ENCODE measurements at places on chromosomes 2 and 18.

- no peak for DNase-seq
Measured at GRCh38 chr2:234341306-234341985, 155.4 kb downstream of the ARL4C start.

GRCh38 chr2:72367530-72368225 lies 220.0 kb upstream of the CYP26B1 start:
- DNase-seq, result no peak

GRCh38 chr2:25374411-25374810 lies 32.7 kb upstream of the DNMT3A start:
- no peak for DNase-seq

- no peak for DNase-seq
Measured at GRCh38 chr2:65231892-65232477, 4.4 kb downstream of the ACTR2 start.

GRCh38 chr2:233091595-233092375 lies 31.6 kb downstream of the INPP5D start:
- DNase-seq, result no peak

GRCh38 chr2:95316466-95317122 lies 19.4 kb downstream of the KCNIP3 start:
- no peak for DNase-seq

DNA sequence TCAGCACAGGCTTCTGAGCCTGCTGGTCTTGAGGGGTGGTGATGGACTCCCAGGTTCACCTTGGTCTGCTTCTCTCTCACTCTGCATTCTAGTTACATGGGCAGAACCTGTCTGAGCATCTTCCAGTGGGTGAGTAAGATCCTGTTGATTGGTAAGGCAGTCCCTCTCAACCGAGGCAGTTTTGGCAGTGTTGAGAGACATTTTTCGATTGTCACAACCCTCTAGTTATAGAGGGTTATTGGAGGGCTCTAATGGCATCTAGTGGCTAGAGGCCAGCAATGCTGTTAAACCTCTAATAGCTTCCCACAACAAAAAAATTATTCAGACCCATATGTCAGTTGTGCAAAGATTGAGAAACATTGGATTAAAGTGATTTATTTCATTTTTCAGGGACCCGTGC lies 9.3 kb upstream of the MGAT5 start:
- DNase-seq, result no peak

- no peak for DNase-seq
Measured at GRCh38 chr2:179592167-179592936, 269.1 kb downstream of the ZNF385B start.

DNA sequence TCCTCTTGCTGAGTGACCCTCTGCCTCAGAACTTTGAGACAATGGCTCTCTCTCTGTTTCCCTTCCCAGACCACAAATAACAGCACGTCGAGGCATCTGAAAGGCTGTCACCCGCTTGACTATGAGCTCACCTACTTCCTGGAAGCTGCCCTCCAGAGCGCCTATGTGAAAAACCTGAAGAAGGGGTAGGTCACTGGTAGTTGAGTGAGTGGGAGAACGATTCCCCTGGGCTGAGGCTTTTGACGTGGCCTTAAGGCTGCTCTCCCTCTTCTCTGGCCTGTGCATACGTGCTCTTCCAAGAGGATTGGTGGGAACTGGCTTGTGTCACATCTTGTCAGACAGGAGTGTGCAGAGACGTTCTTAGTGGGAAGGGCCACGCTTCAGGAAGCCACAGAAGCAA lies 63.1 kb upstream of the MCFD2 start:
- DNase-seq, result no peak

DNA sequence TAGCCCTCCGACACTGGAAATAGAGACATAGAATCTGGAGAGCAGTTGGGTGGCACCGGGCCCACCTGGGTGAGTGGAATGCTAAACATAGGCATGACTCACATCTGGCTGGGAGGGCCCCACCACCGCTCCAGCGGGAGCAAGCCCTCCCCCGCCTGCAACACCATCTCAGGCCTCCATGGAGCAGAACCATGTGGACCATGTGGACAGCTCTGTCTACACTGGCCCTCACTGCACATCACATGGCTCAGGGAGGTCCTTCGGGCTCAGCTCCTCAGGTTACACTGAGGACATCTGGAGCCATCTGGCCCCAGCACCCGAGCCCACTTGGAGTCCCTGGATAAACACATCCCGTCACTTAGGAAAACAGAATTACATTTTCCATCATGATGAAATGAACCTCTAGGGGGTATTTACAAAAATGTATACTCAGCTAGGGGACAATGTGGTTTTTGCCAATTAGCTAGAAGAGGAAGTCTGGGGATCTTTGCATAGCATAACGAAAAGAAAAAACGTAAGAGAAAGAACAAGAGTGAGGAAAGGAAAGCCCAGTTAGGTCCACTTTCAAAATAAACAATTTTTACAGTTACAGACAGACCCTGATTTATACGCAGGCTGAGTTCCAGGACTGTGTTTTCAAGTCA lies 30.7 kb upstream of the MLPH start:
- DNase-seq, result no peak

GRCh38 chr2:97868986-97869721 lies 126.6 kb downstream of the TMEM131 start:
- no peak for DNase-seq

DNA sequence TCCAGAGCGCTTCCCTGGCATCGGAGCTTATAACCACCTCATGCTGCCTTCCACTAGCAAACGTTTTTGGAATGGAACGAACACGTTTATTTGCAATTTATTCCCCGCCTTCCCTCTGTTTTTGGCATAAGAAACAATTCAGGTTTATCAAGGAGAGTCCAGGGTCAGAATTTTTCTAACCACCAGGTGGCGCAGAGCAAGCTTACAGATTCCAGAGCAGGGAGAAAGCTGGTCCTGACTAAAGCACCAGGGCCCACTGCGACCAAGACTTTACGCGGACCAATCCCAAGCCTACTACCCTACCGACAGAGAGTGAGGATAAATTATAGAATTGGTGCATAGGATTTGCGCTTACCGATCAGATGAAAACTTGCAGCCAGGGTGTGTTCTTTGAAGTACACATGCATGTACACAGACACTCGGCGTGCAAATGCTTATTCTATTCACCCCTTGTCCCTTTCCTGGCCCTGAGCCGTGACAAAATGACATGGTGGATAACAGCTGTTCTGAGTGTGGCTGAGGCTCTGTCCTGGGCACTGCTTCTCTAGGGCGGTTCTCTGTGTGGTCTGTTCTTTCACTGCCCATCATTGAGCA lies 34.7 kb downstream of the NAPG start:
- no peak for DNase-seq

GRCh38 chr18:22163416-22164161 lies 5.8 kb upstream of the GATA6 start:
- no peak for DNase-seq

DNA sequence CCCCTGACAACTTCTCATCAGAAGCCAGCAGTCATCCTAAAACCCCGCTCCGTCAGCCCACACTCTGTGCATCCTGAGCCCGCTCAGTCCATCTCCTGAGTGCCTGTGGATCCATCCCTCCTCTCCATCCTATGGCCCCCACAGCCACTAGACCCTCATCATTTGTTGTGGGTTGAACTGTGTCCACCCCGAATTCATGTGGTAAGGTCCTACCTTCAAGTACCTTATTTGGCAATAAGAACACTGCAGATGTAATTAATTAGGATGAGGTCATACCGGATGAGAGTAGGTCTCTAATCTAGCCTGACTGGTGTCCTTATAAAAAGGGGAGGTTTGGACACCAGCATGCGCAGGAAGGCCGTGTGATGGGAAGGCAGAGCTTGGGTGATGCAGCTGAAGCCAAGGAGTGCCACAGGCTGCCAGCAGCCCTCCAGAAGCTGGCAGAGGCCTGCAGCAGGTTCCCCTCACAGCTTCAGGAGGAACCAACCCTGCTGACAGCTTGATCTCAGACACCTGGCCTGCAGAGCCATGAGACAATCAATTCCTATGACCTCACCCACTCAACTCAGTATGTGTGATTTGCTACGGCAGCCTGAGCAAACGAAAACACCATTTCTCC lies 192.4 kb downstream of the ZBTB7C start:
- no peak for DNase-seq

- no peak for DNase-seq
Measured at GRCh38 chr2:240646176-240646899, 21.1 kb downstream of the GPR35 start.

DNA sequence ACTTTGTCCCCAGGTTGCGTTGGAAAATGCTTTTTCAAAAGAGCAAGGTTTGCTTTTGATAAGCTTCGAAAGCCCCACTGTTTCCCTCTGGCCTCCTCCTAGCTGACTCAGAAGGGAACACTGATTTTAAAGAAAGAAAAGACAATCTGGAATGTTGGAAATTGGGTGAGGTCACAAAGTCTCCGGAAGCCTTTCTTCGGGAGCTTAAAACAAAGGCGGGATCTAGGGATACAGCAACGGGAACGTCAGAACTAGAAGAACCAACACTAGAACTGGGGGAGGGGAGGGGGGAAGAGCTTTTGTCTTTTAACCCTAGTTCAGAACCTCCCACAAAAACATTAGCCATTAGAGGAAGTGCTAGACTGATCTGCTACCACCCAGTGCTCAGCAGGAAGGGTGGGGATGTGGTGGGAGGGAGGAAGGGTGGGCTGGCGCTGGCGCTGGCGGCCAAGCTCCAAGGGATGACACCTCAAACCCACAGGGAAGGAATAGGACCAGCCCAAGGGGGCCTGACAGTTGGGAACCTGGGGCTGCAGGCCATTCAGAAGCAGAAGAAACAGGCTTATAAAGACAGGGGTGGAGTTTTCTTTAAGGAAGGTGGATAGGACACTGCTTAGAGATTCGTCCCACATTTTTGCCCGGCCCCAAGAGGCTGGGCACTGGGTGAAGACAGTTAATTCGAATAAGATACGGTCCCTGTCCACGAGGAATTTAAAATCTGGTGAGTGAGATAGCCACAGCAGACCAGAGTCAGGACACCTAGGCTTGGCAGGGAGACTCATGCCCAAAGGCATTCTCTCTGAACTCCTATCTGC lies 1.7 kb downstream of the TMSB10 start:
- DNase-seq, result no peak

DNA sequence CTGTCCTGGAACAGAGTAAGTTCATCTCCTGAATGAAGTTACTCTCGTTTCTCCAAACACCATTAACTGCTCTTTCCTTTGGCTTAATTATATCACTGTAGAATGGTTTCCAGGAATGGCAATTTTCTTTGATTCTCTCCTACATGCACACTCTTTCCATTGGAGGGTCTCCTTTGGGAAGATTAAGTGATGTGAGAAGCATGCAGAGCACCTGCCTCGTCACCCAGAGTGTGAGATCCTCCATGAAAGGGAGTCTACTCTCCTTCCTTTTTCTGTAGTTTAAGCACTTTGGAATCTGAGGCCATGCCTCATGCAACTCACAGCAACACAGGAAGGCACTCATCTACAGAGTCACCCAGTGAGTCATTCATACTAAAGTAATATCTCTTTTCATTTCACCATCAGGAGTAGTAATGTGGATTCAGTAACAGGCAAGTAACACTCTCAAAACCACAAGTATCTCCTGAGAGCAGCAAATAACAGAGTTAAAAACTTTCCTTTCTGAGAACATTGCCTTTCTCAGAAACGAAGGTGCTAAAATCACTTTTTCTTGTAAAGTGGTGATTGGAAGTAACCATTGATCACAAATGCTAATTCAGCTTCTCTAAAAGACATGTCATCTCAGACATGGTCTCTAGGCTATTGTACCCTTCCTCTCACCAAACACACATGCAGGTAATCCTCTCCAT lies 52.8 kb upstream of the IL1RL1 start:
- no peak for DNase-seq

DNA sequence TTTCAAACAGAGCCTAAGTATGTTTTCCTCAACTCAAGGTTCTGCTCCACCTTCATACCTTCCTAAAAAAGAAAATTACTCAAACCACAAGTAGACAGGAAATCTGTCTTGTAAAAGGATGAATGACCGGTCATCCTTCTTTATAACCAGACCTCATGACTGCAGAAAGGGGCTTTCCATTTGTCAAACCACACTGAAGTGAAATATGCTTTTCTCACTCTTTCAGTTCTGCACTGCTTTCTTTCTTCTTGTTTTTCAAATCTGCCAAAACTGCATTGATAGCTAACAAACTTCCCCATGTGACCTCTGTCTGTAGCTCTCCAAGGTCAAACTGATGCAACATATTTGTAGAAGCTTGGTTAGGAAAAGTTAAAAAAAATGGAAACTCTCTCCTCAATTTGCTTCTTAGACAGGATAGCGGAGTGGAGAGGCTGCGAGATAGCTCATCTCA lies 308.9 kb upstream of the CCDC68 start:
- DNase-seq, result no peak

- DNase-seq, result no peak
Measured at GRCh38 chr2:132652474-132652873, 17.5 kb downstream of the LYPD1 start.
